Activated CD8-positive, alpha-beta memory T cell treated with anti-CD3 and anti-CD28 coated beads for 4 hours (primary cell): ENCODE measurements at places on chromosomes 1 and 21.

- no peak for DNase-seq
Measured at GRCh38 chr1:152109231-152109997, 5.8 kb downstream of the TCHH start.

- DNase-seq, result no peak
Measured at GRCh38 chr1:13583966-13584791, 547 bp downstream of the PDPN start.

GRCh38 chr1:223486366-223486765 is 93.2 kb downstream of the CCDC185 start:
- DNase-seq, result no peak

DNA sequence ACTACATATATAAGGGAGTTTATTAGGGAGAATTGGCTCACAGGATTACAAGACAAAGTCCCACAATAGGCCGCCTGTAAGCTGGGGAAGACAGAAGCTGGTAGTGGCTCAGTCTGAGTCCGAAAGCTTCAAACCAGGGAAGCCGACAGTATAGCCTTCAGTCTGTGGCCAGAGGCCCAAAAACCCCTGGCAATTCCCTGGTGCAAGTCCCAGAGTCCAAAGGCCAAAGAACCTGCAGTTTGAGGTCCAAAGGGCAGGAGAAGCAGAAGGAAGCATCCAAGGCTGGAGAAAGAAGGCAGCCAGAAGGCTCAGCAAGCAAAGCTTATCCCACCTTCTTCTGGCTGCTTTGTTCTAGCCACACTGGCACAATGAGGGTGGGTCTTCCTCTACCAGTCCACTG is 13.9 kb downstream of the TTLL7 start:
- no peak for DNase-seq

DNA sequence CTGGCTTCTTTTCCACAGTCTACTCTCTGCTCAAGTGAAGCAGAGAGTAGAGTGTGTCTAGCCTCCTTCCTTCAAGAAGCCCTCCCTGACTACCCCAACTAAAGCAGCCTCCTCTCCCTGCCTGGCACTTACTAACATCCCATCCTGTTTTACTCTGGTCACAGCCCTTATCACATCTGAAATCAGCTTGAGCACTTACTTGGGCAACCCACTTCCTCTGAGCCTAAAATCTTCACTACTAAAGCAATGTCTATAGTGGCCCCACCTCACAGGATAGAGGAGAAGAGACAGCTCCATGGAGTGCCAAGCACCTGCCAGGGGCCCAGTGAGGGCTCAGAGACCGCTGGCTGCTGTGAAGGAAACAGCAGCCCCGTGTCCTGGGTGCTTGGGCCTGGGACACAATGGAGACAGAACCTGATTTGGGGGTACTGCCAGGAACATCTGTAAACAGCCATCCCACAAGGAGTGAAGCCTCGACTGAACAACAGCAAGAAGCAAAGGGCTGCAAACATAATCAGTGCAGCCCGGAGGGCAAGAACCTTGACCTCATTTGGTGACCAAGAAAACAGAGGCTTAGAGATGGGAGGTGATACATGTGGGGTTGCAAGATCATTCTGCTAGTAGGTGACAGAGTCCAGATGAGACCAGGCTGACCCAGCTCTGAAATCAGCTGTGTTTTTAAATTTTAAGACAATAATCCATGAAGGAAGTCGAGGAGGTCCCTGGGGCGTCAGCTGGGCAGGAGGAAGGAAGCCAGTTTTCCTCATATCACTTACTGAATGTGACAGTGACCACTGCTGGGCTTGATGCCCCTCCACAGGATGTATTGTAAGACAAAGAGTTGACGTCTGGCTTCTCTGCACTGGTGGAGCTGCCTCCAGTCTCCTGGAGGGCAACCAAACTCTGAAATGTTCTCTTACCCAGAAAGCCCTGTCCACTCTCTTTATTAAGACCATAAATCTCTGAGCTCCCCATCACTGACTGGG is 710.6 kb downstream of the MATN1 start:
- DNase-seq, result no peak

- DNase-seq, result no peak
Measured at GRCh38 chr1:84069236-84069845, 70.4 kb upstream of the TTLL7 start.

- no peak for DNase-seq
Measured at GRCh38 chr1:224407571-224408293, 26.9 kb downstream of the WDR26 start.

DNA sequence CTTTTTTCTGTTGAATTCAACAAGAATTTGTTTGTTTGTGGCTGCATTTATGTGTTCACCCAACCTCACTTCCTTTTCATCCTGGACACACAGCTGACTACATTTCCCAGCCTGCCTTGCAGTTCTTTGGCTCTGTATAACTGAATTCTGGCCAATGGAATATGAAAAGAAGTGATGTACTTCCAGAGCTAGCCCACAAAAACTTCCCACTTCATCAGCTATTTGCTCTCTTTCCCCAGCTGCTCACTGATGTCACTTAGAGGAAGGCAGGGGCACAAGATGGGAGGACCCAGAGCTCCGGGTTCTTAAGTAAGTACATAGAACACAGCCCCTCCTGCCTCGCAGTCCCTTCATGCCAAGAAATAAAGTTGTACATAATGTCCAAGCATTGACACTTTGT is 235.0 kb upstream of the FGGY start:
- DNase-seq, result no peak

GRCh38 chr1:151905070-151905442 is 4.3 kb downstream of the THEM4 start:
- no peak for DNase-seq

GRCh38 chr1:53326598-53327181 is 1.2 kb downstream of the LRP8 start:
- DNase-seq, result no peak

- DNase-seq, result no peak
Measured at GRCh38 chr1:6185635-6186382, 5.7 kb upstream of the CHD5 start.

- DNase-seq, result no peak
Measured at GRCh38 chr1:1703796-1704195, 11.2 kb upstream of the SLC35E2B start.

DNA sequence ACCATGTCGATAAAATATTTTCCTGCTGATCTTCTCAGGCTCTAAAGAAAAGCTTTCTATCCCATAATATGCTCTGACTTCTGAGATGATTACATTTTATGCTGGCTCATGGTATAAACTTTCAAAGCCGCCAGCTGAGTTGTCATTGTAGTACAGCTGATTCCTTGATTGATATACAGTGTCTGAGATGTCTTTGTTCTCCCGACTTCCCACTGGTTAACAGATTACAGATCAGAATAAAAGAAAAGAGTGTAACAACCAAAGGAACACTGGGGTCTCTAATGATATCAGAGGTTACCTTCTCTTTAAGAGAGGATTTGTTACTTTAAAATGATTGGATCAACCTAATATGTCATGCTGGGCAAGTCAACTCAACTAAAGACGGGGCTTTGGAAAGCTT is 485.4 kb upstream of the LRRC7 start:
- no peak for DNase-seq

DNA sequence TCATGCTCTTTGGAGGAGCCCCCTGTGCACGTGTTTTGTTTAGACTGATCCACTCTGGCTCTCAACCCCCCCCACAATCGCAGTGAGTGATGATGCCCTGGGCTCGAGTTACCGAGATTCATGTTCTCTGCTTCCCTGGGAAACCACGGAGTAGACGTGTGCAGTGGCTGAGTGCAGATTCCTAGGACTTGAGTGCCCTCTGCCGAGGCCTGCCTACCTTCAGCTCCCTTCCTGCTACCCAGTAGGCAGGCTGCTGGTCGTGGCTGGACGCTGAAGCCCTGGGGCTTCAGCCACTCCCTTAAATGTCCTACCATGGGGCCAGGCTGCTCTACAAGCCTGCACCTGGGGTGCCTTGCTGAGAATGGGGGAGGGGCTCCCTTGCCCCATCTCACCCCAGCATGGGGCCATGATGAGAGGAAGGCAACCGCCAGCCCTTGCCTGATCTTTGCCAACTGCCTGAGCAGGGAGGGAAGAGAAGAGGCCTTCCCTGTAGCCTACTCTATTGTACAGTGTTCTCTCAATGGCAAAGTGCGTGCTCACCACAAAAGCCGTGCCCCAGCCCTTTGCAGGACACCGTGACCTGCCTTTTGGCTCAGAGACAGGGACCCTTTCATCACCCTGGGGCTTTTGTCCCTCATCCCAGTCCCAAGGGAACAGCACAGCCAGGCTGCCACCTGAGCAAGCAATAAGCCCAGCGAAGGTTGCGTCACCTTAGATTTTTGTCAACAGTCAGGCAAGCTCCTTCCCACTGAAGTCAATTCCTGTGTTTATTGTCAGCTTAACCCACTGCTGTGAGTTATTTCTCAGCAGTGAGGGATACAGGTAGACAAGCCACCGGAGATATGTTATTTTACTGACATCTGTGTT is 4.1 kb upstream of the GRIK3 start:
- DNase-seq, result no peak

DNA sequence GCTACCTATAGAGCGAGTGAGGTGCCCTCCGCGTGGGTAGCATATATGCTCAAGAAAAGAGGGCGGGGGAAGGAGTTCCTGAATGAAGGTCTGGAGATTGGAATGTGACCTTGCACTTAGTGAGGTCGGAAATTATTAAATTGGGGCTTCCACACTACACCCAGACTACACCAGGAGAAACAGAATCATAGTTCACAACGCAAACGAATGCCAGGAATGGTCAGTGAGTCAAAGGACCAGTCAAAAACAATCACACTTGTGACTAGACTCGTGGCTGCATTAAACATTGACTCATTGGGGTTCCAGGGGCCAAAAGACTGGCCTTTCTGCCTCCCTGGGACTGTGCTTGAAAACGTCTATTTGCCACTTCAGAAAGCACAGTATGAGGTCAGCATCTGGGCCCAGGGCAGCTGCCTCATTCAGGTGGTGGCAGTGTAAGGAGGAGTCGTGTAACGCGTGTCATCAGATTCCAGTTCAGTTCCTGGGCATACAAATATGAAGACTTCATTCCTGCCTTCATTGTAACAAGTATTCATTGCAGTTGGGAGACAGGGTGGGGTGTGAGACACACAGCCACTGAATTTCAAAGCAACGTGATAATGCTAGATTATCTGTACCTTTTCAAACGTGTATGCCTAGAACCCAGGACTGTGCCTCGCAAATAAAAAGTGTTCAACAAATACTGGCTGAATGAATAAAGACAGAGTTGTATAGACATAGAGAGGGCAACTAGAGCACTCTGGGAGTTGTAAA is at the start of gene YOD1:
Gene YOD1 (minus strand): TSS at position 18 of the 753 bp plus-strand sequence. CDS start 178 bp downstream, outside the sequence.
- DNase-seq, result no peak
